CD4-positive, alpha-beta T cell treated with Interleukin-4 for 4 hours (primary cell): ENCODE measurements at places on chromosomes 4 and X.

DNA sequence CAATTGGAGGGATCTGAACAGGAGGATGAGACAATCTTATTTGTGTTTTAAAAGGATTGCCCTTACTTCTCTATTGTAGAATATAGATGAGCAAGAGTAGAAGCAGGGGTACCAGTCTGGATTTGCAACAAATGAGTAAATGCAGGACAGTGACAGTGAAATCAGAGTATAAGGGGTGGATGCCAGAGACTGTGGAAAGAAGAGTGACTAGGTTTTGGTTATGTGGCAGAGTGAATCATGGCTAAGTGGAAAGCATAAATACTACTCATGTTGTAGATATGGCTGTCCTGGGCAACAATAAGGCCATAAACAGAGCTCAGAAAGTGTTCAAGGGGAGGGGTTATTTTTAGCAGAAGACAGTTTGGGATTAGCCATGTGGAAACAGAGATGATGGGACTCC lies 6.0 kb upstream of the VSIG4 start:
- DNase-seq: peak; percentile 47

DNA sequence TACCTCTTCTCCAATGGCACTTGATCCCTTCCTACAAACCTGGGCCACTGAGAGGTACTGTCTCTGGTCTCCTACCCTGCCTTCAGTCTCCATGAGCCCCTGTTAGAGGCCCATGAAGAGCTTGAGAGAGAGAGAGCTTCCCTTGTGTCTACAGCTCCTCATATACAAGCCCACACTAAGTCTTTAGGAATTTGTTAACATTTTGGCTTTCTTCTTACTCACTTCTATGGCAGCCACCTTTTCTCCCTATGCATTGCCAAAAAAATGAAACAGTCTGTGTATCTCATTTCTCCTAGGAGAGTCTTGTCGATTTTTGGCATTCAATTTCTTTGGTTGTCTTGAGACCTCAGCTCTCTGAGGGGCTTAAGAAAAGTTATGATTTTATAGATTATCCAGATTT lies 90.9 kb upstream of the LNX1 start:
- DNase-seq: no peak

- DNase-seq: no peak
These were observed 85.7 kb downstream of the MFAP3L start for GRCh38 chr4:169940460-169940859.

DNA sequence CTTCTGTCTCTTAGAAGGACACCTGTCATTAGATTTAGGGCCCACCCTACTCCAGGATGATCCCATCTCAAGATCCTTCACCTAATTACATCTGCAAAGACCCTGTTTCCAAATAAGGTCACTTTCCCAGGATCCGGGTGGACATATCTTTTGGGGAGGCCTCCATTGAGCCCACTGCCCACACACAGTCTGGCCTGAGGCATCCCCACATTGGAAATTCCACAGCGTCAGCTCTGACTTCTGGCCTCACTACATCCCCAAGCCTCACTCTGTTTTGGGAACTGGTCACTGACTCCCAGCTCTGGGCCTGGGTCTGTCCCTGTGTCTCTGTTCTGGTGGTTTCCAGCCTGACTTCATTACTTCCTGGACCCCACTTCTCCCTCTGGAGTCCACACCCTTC lies 285.5 kb downstream of the CRLF2 start:
- no peak for DNase-seq

DNA sequence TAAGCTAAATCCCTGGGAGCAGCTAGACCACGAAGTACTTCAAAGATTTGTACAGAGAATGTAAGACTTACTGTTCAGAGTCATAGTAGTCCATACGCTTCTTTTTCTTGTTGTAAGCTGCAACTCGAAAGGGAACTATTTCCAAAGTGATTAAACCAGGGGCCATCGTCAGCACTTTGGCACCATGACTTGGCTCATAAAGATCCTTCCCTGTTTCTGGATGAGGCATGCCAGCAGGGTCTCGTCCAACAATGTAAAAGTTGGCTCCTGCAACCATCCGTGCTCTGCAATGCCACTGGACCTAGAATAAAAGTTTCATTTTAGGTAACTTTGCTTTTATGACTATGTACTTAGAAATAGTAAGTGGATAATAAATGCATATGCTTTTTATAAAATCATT lies 88.5 kb downstream of the PAPSS1 start:
- no peak for DNase-seq

DNA sequence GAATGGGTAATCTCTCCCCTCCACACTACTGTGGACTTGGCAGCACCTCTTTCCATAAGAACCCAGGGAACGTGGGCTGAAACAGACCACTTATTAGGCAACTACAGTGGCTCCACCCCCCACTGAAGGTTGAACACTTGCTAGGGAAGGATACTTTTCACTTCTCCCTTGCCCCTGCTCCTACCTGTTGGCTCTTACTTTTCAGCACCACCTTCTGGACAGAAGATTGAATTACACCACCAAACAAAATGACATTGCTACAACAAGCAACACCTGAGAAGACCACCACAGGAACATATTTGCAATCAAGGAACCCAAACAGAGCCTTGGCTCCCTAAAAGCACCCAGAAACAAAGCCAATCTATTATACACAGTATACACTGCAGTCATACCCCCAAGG lies 132.1 kb upstream of the CXCL13 start:
- no peak for DNase-seq

DNA sequence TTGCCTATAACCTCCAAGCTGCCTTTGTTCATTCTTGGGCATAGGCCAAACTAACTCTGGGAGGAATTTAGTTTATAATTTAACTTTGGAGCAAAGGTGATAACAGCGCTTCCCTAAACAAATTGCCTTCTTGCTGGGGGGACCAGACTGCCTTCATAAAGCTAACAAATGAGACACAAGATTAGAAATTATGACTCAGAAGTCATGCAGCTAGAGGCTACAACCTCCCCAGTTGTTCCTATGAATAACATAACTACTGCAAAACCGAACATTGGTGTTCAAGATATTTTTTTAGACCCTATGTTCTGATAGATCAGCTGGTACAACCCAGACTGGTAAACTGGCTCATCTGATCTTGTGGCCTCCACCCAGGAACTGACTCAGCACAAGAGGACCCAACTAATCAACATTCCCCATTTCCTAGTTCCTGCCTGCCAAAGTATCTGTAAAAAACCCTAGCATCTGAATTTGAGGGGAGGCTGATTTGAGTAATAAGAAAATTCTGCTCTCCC lies 22.0 kb upstream of the TMPRSS11B start:
- DNase-seq: no peak

GRCh38 chrX:149631234-149632165 lies at the start of gene TMEM185A:
Gene TMEM185A (minus strand): TSS chrX:149631792. CDS start chrX:149631580, 212 bp downstream.
- peak; percentile 70 for DNase-seq

DNA sequence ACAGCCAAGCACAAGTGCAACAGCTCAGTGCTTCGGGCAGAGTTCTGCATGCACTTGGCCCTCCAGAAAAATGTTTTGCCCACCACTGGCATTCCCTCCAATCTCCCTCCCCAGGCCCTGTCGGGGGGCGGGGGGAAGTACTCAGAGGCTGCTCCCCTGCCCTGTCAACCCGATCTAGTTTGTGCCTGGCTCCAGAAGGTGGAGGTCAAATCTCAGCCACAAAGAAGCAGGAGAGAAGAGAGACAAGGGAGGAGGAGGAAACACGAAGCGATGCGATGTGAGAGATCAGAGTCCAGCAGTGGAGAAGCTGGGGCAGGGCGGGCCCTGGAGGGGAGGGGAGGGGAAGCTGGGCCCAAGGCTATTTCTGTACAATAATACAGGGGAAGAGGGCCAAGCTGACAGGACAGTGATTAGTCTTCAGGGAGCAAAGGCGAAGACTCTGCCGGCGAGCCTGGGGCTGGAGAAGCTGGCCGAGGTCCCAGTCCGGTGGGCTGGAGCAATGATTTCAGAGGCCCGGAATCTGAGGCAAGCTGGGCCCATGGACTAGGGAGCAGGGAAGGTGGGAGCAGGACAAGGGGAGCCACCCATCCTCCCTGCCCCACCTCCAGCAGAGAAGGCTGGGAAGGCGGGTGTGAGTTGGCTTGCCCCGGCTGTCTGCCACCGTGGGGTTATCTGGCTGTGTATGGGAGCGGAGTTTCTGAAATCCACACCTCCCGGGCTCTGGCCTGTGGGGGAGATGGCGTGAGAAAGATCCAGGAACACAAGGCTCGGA lies 167.1 kb downstream of the EFNB1 start:
- no peak for DNase-seq

- DNase-seq: no peak
These were observed 4.6 kb upstream of the LUZP4 start for GRCh38 chrX:115284877-115285276.

DNA sequence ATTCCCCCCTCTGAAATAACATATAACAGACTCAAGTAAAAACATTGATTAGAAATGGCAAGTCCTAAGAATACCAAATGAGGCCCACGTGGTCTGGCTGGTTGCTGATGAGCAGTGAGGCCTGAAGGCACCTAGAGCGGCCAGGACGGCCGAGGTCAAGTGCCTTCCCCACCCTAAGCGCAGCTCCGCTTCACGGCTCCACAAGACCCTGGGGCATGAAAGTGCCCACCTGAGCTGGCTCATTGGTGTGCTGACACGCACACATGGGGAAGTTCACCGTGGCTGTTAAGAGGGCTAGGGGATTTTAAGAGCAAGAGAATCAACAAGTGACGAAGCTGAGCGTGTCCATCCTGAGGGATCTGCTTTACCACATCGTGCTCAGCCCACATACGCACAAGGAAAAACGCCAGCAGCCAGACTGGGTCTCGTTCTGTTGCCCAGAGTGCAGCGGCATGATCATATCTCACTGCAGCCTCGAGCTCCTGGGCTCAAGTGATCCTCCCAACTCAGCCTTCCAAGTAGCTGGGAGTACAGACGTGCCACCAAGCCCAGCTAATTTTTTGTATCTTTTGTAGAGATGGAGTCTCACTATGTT lies 22.4 kb downstream of the DCTD start:
- no peak for DNase-seq

- no peak for DNase-seq
These were observed 48.3 kb downstream of the DMP1 start for GRCh38 chr4:87698394-87698793.

DNA sequence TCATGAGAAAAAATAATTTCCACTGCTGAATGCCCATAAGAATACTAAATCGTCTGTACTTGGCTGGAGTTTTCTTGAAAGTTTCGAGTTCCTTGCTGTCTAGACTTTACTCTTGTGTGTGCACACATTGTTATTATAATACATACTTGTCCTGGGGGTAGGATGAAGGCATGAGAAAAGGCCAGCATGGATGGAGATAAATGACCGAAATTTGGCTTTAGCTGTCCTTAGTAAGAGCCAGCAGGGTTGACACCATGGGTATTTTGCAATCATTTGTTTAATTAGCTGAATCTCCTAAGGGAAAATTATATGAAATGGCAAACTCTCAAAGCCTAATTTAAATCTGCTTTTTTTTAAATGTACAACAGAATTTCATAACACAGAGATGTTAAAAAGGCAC lies 641.6 kb downstream of the ADGRL3 start:
- DNase-seq: no peak

GRCh38 chr4:75895744-75896314 lies 6.4 kb downstream of the PPEF2 start:
- DNase-seq: peak; percentile 26

- no peak for DNase-seq
These were observed 4.5 kb upstream of the MYOZ2 start for GRCh38 chr4:119131164-119131563.

DNA sequence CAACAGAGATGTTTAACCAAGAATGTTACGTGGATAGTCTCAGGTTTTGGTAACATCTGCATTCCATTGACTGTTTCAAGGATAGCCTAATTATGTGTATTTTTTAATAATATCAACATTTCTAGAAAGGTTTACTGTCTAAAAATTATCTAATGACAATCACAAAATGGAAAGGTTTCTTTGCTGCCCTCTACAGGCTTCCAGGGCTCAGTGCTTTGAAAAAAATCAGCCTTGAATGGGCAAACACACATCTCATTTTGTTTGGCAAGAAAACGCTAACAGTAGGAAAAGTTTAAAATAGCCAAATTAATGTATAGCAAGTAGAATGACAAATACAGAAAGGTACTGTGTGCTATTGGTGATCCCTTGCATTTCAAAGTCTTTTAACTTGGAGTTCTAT lies 223.4 kb upstream of the PRPS2 start:
- no peak for DNase-seq

DNA sequence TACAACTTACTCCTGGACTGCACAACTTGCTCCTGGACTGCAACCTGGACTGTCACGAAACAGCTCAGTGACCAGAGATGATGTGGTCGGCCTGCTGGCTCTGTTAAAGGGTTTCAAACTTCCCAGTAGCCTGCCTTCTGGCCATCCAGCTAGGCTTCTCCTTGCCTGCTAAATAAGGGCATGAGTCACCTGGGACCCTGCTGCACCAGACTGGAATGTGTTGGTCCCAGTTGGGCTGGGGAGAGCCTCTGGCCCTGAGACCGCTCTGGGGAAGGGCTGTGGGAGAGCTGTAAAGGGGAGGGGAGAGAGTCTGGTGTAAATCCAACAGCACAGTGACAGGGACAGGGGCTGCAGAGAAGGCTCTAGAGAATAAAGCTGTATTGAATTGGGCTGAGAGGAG lies 165.8 kb downstream of the VSIG4 start:
- DNase-seq: no peak
